ENCODE measurements at places on chromosomes 4 and X.

DNA sequence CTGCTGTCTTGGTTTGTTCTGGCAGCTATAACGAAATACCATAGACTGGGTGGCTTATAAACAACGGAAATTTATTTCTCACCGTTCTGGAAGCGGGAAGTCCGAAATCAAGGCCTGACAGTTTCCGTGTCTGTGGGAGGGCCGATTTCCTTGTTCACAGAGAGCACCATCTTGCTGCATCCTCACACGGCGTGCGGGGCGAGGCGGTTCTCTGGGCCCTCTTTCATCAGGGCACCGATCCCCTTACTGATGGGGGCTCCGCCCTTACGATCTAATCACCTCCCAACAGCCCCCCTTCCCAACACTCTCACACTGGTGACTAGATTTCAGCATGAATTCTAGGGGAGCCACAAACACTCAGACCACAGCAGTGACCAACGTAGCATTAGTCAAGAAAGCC is 578.3 kb upstream of the FAT1 start:
- DNase-seq = no peak

DNA sequence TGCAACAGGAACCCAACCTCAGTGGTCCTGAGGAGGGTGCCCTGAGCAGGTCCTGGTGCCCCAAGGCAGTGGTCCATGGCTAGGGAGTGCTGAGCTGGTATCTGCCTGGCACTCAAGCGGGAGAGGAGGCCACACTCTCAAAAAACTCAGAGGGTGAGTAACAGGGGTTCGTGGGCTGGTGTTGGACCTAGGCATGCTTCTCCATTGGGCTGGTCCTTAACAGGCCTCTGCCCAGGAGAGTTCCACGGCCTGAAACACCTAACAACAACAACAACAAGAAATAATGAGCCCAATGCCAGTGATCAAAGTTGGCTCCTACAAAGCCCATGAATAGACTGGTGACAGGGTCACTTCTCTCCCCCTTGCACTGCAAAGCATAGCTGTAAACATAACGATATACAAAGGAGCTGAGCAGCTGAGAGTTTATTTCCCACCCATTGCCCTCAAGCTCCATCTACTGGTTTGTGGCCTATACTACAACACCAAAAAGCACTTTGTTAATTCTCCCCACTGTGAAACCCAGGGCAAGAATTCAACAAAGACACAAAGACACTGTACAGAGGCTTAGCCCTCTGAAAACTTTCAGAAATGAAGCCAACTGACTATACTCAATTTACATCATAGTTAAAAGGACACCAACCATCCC is 736.1 kb upstream of the ADGRL3 start:
- DNase-seq = no peak

DNA sequence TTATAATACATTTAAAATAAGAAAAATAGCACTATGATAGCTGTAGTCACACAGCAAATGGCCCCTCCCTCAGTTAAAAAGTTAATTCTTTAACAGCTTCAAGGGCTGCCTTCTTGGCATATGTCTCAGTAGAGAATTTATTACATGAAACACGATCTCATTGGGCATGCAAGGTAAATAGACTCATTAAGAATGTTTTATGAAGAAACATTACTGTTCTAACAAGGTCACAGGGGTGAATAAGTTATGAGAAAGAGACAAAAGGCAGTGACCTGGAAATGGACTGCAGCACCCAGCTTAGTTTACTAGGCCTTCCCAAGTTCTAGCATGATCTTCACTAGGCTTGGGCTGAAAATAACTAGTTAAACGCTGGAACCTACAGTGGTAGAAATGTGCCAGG is 277.7 kb downstream of the NR3C2 start:
- no peak for DNase-seq

DNA sequence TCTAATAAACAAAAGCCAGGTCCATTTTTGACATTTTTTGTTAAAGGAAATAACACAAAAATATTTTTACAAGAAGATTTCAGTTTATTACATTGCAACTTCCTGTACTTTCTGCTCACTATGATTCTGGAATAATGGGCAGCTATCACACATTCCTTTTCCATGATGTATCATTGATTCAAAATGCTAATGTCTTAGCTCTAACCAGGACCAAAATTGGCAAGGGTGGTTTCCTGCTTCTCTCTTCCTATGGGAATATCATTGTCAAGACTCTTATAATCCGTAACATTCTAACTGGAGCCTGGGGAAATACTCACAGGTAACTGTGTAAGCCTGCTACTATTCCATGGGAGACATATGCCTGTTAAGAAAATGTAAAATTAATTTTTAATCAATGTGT is 218.6 kb downstream of the DCAF12L2 start:
- DNase-seq = no peak

DNA sequence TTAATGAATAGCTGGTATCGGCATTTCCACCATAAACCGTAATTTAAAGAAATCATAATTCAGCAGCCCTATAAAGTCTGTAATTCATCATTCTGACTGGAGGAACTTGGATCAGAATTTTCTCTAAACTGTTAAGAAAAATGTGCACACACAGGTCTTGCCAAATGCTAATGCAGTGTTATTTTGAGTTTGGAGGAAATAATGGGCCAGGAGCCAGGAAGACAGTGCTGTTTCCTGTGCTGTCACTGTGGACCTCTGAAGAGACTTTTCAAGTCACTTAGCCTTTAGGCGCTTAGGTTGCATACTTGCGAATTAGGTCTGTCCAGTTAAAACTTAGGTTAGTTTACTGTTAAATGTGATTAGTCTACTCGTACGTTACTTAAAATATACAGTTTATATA is 137.5 kb upstream of the ANXA3 start:
- DNase-seq = no peak

- DNase-seq = no peak
These were observed 868 bp downstream of the DACH2 start for GRCh38 chrX:86149119-86149518.

- DNase-seq = no peak
These were observed 1350.0 kb downstream of the ADGRL3 start for GRCh38 chr4:62550121-62550520.

- DNase-seq = no peak
These were observed 4.3 kb upstream of the HAUS7 start for GRCh38 chrX:153474718-153475117.

DNA sequence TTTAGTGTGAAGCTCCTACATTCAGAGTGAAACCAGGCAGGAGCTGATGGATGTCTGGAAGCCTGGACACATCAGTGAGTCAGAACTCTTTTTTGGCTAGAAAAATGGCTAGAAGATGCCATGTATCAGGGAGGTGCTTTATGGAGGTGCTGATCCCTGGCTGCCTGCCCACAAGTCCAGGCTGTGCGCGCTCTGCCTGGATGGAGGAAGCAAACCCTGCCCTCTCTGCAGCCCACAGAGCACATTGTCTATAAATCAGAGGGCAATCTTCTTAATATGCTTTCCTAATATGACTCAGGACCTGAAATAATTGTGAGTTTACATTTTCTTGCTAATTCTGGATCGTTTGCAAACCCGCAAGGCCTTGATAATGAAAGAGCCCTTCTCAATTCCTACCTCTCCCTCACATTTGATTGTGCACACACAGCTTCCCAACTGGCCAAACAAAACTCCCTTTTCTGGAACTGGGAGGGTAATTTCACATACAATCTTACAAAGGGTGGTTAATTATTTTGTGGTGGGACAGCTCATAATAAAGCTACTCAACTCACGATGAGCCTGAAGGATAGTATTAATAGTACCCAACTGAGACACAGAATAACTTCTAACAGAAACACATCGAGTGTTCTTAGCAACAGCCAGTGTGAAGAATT is 11.7 kb downstream of the MFAP3L start:
- no peak for DNase-seq

DNA sequence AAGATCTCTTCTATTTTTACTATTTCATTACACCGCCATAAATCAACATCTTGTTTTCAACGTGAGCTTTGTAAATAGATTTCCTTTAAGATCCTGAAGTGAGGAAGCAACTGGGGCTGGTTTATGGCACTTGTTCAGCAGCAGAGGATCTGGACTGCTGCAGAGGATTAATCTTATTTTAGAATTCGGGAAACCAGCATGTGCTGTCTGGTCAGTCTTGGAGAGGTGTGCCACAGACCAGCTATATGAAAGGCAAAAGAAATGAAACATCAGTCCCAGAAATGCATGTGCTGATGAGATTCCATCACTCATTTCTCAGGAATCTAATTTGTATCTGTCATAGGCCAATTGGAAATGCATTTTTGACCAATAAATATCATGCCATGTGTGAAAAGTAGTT is 23.4 kb downstream of the PRDM8 start:
- DNase-seq = no peak

- DNase-seq = no peak
These were observed 79.1 kb downstream of the ANKRD50 start for GRCh38 chr4:124633285-124633941.

DNA sequence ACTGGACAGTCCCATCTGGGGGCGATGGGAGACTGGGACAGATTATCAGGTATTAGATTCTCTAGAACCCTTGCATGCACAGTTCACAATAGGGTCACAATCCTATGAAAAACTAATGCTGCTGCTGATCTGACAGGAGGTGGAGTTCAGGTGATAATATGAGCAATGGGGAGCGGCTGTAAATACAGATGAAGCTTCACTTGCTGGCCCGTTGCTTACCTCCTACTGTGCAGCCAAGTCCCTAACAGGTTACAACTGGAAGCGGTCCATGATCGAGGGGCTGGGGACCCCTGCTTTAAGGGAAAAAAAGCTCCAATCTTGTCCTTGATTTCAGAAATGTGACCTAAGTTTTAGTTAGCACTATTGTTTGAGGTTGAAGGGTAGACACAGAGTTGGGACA is 175.2 kb downstream of the ZNF330 start:
- no peak for DNase-seq

- no peak for DNase-seq
These were observed 18.4 kb upstream of the MYOZ2 start for GRCh38 chr4:119116925-119117900.

DNA sequence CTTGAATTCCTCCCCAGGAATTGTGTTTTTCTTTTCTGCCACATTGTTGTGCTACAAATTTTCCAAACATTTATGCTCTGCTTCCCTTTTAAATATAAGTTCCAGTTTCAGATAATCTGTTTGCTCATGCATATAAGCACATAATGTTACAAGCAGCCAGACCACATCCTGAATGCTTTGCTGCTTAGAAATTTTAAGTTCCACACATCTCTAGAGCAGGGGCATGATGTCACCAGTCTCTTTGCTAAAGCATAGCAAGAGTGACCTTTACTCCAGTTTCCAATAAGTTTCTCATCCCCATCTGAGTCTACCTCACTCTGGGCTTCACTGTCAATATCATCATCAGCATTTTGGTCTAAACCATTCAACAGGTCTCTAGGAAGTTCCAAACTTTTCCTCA is 932.5 kb downstream of the SH3BGRL start:
- no peak for DNase-seq

DNA sequence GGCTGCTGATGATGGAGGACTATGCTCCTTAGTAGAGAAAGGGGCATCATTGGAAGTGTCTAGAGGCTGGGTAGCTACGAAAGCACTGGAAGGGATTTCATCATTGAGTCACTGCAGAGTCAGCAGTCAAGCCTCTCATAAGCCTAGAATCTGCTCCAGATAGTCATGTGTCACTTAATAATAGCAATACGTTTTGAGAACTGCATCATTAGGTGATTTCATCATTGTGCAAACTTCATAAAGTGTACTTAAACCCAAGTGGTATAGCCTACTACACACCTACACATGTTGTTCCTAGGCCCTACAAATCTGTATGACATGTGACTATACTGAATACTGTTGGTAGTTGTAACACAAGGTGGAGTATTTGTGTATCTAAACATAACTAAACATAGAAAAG is 165.6 kb downstream of the PTTG2 start:
- no peak for DNase-seq

- no peak for DNase-seq
These were observed 192.2 kb downstream of the FGF13 start for GRCh38 chrX:138519296-138519695.

DNA sequence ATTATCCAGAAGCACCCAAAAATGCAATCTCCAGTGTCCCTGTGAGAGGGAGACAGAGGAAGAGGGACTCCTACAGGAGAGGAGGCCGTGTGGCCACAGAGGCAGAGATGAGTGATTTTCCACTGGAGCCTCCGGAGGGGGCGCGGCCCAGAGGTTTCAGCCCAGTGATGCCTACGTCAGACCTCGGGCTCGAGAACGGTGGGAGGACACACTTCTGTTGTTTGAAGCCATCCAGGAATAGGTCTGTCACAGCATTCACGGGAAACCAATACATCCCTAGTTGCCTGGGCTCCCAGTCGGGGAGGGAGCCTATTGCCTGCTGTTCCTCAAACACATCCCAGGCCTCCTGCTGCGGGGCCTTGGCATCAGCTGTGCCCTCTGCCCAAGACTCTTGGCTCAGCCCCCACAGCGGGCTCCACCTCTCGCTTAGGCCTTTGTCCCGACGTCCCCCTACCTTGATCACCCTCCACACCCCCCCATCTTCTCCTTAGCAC is 39.2 kb upstream of the HMX1 start:
- DNase-seq = no peak

- DNase-seq = no peak
These were observed 920.4 kb upstream of the EPHA5 start for GRCh38 chr4:66590488-66591215.

DNA sequence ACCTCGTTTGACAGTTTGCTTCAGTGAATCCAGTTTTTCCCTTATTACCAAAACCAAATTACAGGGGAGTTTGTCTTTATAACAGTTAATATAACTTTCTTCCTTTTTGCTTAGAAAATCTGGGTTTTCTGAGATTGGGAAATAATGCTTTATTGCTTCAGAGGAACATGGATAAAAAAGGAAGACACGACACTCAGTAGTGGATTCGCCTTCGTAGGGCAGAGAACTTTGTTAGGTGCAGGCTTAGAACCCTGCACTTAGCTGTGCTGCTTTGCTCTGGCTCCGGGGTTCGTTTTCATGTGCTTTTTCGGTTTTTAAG is 188.2 kb downstream of the SOWAHB start:
- no peak for DNase-seq

DNA sequence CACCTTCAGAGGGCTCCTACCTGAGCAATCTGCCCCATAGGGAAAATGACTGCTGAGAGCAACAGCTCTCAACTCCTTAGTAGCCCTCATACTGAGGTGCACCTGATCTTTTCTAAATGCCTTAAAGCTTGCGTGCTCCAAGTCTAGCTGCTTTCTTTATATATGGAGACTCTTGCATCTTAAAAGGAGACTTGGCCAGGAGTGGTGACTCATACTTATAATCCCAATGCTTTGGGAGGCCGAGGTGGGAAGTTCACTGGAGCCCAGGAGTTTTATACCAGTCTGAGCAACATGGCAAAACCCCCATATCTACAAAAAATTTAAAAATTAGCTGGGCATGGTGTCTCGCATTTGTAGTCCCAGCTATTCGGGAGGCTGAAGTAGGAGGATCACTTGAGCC is 78.1 kb upstream of the TRIM2 start:
- no peak for DNase-seq

DNA sequence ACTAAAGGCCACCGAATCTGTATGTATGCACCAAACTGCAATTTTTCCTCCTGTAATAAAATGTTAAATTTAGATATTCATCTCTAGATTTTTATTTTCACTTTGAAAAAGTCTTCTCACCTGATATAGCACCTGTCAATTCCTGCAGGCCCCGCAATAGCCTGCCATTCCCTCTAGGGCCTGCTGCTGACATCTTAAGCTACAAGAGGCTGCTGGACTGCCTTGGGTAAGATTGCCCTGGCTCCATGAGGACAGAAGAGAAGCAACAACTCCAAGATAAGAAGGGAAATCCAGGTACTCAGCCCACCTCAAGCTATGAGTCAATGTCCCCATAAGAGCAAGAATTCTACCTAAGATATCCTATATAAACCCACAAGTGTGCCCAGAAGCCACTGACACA is 230.2 kb upstream of the AGTR2 start:
- DNase-seq = no peak

- no peak for DNase-seq
These were observed 812.3 kb upstream of the FRG1 start for GRCh38 chr4:189128341-189128740.
